ENCODE measurements at places on chromosomes 1 and 21.

GRCh38 chr1:50976890-50977574 is 7.0 kb downstream of the CDKN2C start:
- no peak for DNase-seq

DNA sequence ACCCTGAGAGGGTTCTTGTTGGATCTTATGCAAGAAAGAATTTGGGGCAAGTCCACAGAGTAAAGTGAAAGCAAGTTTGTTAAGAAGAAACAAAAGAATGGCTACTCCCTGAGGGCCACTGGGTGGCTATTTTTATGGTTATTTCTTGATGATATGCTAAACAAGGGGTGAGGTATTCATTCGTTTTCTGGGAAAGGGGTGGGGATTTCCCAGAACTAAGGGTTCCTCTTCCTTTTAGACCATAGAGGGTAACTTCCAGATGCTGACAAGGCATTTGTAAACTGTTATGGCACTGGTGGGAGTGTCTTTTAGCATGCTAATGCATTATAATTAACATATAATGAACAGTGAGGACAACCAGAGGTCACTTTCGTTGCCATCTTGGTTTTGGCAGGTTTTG is 18.2 kb upstream of the IFI6 start:
- DNase-seq = no peak

DNA sequence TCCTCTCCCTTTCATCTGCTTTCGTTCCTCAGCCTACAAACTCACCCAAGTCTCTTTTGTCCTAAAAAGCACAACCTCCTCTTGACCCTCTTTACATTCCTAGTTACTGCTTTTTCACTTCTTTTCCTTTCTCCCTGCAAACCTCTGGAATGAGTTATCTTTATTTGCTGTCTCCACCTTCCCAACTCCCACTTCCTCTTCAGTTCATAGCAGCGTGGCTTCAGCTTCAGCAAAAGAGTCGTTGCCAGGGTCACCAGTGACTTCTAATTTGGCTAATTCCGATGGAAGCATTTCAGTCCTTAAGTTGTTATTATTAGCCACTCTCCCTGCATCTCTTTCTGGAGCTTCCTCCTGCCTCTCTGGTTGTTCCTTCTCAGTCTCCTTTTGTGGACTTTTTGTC is 6.2 kb upstream of the TMEM54 start:
- no peak for DNase-seq

GRCh38 chr1:117630423-117630998 is 24.7 kb downstream of the TENT5C start:
- no peak for DNase-seq

DNA sequence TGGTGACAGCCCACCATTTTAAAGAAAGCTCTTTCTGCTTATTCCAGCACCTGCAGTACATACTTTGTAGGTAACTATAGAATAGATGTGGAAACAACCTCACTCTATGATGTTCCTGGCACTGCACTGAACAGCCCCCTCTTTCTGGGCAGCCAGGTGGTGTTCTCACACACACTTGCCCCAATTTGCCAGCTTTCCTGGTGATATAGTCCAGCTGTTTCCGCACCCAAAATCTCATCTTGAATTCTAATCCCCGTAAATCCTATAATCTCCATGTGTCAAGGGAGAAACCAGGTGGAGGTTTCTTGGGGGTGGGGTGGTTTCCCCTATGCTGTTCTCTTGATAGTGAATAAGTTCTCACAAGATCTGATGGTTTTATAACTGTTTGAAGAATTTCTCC is 102.2 kb downstream of the FCRL5 start:
- no peak for DNase-seq

- no peak for DNase-seq
Measured at GRCh38 chr1:98896711-98897445, 107.8 kb downstream of the PLPPR5 start.

DNA sequence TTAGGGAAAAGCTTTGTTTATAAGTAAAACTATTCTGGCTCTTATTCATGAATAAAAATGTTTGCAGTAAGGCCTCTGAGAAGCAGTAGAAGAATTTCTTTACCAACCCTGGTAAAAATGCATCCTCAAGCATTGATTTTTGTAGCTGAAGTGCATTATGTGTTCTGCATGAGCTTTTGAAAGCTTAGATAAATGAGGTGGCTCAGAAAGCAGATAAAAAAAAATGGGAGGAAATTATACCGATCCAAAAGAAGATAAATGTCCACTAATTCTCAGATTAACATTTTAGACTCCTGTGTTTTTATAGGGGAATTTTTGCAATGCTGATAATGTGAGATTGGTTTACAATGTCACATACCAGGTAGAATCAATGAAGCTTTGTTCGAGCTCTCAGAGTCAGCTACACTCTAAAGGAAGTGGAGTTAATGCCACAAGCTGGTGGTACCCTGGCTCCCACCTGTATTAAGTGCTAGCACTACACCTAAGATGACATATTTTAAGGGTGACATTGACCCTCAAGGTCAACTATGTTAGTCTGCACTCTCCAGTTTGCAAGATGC is 85.5 kb upstream of the SELENON start:
- DNase-seq = no peak

DNA sequence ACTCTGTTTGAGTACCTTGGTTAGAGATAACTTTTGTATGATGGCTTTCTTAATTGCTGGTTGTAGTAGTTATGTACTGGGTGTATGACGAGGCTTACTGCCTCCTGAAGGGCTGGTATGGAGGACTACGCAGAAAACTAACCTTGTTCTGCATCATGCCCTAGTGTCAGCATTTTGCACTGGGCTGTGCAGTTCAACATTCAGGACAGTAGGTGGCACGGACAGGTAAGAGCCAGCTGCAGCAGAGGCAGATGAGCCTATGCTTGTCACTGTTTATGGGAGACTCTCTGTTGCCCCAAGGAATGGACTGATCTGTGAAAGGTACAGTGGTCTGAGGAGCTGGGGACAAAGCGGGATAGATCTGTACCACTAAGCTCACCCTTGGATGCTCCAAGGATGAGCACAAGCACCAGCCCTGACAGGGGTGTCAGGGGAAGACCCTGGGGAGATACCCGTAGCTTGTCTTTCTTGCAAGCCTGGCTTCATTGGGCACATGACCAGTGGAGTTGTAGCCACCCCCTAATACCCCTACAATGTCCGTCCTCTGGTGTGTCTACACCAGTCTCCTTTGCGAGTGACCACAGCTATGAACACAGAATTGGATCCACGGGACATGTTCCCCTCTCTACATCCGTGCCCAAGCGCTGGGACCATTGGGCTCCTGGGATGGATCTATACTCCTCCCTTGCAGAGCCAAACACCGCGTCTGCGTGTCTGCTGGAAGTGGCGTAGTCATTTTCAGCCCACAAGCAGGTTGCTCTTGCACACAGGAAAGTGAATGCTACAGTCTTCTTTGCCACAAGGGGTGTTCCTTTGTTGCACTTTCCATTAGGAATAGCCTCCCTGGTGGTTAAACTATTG is 51.1 kb upstream of the CFHR3 start:
- no peak for DNase-seq

- DNase-seq = peak; percentile 15
Measured at GRCh38 chr1:8989821-8990220, 36.4 kb downstream of the SLC2A7 start.

GRCh38 chr1:234400773-234401172 is 27.5 kb downstream of the COA6 start:
- peak; percentile 52 for DNase-seq

DNA sequence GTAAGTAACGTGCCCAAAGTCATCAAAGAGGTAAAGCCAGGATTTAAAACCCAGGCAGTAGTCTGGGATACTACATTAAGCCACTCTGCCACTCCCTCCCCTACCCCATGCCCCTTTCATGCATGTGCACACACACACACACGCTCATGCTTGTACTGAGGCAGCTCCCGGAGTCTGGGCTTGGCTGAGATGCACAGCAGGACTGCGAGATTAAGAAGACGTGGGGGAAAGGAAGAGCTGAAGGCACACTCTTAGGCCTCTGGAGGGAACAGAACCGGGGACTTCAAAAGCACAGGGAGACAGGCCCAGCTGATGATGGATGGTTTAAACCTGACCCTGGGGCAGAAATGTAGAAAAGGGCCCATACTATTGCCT is 98.3 kb downstream of the GLIS1 start:
- DNase-seq = no peak

DNA sequence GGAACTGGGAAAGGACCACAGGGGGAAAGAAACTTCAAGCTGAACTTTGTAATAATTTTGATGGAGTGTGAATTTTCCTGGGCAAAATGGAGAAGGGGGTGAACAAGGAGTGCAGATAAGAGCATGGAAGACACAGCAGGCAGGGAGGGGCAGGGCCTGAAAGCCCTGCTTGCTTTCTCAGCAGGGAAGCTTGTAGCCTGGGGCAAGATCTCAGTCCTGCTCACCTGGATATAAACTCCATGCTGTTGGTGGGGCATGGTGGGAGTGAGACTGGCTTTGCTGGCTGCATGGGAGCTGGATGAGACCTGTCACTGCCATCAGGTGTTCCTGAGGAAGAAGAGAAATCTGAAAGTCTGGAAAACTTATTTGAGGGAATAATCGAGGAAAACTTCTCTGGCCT is 58.7 kb upstream of the RC3H1 start:
- DNase-seq = no peak

DNA sequence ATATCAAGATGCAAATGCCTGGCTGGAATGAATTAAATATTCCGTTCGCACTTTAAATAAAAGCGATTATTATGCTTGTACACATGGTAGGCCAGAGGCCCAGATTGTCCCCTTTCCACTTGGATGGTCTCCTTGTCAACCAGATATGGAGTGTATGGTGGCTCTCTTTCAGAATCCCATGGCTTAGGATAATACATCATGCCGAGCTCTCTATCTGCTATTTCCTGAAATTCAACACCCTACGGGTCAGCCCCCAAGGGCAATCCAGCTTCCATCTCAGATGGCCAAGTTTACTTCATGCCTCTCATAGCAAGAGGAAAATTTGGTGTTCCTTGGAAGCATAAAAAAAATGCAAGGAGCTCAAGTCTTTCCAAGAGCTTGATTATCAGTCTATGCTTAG is 25.4 kb upstream of the FMO1 start:
- DNase-seq = no peak

DNA sequence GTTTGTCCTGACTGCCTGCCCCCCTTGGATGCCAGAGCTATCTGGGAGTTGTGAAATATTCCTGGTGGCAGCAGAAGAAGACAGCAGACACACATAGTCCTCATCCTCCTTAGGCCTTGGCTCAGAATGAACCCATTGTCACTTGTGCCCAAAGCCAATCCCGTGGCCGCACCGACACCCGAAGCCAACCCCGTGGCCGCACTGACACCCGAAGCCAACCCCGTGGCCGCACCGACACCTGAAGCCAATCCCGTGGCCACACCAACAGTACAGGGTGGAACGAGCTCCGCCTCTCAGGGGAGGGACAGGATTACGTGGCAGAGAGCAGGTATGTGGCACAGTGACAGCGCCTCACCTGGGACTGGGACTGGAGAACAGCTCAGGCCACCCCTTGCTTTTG is 186.7 kb downstream of the PRDM16 start:
- no peak for DNase-seq

DNA sequence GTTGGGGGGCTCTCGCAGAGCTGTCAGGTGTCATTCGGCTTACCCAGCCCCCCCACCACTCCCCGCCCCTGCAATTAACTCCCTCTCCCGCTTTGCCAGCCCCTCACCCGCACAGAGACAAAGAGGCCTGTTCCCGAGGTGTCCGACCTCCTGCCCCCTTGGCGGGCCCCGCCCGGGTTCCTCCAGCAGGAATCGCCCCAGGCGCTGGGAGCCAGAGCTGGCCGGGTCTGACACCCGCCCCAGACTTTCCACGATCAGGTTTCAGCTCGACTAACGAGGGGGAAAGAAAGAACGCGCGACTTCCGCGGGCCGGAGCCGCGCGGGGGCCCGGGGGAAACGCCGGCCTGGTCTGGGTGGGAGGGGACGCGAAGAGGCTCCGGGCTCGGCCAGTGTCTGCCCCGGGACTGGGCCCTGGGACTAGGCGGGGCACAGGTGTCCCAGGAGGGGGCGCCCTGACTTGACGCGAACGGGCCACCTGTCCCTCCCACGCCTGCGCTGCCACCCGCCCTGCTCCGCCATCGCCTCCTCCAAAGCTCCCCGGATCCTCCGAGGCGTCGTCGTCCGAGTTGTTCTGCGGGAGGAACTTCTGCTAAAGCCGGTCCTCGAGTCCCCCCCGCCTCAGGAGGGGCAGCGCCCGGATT is 36.4 kb upstream of the HHAT start:
- no peak for DNase-seq

DNA sequence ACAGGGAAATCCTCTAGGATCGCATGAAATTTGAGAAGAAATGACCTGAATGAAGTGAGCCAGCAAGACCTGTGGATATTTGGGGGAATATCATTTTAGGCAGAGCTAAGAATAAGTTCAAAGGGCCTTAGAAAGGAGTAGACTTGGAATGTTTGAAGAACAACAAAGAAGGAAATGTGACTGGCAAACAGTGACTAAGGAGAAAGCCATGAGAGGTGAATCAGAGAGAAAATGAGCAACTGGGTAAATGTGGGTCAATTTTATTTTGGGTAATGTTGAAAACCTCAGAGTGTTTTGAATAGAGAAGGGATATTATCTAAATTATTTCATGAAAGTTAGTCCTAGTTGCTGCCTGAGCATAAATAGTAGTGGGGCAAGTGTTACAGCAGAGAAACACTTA is 672.8 kb downstream of the LMO4 start:
- no peak for DNase-seq

DNA sequence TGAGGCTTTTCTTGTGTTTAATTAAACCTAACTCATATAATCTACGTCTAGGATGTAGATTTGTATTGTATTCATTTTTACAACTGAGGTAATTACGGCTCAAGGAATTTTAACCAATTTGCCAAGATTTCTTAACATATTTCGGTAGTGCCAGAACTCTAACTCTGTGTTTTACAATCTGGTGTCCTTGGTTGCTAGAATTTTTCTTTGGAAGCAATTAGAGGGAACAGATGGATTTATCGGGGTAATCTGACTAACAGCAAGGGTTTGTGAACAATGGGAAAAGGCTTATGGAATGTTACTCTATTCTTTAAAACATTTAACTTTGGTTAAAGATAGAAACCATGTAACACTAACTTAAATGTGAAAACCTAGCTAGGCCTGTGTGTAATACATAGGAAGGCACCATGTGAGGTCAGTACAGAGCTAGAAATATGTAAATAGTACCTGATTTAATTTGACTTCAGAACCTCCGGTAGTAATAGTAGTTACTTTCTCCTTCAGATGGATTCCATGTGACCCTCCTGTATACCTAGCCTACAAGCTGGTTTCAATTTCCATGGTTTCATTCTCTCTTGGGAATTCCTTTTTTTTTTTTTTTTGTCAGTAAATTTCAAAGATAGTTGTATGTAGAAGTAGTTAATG is 1.2 kb downstream of the MTF2 start:
- DNase-seq = peak; percentile 55

- DNase-seq = no peak
Measured at GRCh38 chr1:171500304-171500703, 15.0 kb downstream of the PRRC2C start.

Measured in bone marrow (tissue), 2 donors.